Smooth muscle cell of the pulmonary artery (primary cell): ENCODE measurements at places on chromosomes 13 and 19. TPM values are rescaled to one million over a fixed set of nuclear protein-coding genes. Genes with fewer than 3 reads are reported as not detected.

Gene SLC25A41
- 0.07 TPM in 1 of 2 replicates, not detected in the other for total RNA-seq

Gene ZNF382
- total RNA-seq: 9.6 and 13.1 TPM in 2 replicates

Gene ZNF556
- 0.03 and 0.07 TPM in 2 replicates for total RNA-seq

Gene DACT3
- 6.6 and 6.8 TPM in 2 replicates for total RNA-seq

Gene SOX21
- 0.07 TPM in 1 of 2 replicates, not detected in the other for total RNA-seq
